COR-L47 (cell line): ENCODE measurements at places on chromosomes 2 and 18.

DNA sequence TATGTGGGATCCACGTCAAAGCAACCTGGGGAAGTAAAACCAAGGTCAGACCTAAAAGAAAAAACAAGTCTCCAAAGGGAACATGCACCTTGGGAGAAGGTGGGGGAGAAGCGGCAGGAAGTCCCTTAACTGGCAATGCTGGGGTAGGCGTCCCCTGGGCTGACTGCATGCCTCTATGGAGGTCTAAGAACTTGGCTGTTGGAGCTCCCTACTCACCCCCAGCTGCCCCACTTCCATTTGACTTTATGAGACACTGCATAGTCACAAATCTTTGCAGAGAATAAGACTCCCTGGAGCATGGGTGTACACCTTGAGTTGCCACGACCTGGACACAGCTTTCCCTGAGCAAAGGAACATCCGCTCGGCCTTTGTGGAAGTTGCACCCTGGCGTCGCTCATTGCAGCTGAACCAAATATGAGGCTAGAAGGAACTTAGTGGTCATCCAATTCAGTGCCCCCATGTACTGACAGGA lies 2.8 kb downstream of the CAPN14 start:
- no peak for DNase-seq

- DNase-seq, result no peak
Observed at GRCh38 chr2:131635611-131636010, 107.9 kb downstream of the CCDC74A start.

DNA sequence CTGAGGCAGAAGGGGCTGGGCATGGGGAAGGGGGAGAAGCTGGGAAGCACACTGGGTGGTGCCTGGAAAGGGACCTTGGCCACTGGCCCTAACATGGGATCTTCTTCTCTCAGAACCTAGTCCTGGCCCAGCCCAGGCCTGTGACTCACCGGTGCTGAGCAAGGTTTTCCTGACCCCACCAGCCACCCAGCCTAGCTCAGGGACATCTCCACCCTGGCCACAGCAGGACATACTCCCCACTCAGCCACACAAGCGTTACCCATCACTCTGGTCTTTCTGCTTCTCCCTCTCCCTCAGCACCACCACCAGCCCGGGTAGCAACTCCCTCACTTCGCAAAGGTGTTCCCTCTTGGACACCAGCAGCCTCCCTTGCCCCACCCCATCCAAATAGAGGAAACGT lies 22.8 kb downstream of the TNS1 start:
- DNase-seq, result no peak

GRCh38 chr2:112588611-112589045 lies 4.2 kb downstream of the CHCHD5 start:
- DNase-seq, result peak; percentile 60

- no peak for DNase-seq
Observed at GRCh38 chr2:84768840-84769239, 112.0 kb downstream of the TRABD2A start.

DNA sequence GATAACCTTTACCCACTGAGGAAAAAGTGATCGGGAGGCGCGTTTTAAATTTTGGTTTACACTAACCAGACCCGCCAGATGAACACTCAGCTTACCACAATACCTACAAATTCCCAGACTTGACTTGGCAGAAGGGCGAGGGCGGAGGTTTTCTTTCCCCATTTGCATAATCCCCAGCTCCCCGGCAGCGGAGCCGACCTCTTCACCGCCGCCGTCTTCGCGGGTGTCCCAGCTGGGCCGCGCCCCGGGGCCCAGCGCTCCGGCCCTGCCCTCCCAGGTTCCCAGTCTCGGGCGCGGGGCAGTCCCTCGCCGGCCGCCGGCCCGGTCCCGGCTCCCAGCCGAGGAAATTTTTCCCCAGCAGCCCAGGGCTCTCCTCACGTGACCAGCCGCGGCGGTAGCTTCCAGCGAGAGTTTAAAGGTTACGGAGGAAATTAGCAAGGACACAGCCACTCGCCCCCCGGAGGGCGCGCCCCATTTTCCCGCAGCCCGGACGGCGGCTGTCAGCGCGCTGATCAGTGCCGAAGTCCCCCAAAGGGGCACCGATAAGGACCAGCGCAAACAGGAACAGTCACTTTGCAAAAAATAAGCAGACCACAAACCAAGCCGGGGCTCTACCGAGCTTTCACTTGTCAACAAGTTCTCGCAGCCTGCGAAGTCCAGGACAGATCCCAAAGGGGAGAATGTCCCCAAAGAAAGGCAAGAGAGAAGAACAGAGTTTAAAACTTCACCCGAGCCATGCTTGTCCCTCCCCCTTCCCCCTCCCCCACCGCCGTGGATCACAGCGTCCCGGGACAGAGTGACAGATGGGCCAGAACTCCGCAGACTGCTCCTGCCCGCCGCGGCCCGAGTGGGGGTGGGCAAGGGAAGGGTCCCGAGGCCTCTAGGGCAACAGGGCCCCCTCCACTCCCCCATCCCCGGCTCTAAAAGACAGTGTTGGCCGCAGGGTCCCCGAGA lies 1.3 kb upstream of the PRKCE start:
- no peak for DNase-seq

DNA sequence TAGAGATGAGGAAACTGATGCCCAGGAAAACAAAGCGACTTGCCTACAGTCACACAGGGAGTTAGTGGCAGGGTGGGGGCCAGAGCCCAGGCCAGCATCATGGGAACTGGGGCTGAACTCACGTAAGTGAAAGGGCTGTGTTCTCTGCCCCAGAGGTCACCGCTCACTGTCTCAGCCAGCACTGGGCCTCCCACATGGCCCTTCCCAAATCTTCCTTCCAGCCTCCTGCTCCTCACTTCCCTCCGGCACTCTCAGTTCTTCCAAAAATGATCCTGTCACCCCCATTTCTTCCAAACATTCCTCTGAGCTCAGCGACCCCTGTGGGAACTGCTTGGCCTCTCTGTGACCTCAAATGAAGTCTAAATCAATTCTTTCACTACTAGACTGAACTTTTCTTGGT lies 90.5 kb upstream of the TMEM247 start:
- no peak for DNase-seq

DNA sequence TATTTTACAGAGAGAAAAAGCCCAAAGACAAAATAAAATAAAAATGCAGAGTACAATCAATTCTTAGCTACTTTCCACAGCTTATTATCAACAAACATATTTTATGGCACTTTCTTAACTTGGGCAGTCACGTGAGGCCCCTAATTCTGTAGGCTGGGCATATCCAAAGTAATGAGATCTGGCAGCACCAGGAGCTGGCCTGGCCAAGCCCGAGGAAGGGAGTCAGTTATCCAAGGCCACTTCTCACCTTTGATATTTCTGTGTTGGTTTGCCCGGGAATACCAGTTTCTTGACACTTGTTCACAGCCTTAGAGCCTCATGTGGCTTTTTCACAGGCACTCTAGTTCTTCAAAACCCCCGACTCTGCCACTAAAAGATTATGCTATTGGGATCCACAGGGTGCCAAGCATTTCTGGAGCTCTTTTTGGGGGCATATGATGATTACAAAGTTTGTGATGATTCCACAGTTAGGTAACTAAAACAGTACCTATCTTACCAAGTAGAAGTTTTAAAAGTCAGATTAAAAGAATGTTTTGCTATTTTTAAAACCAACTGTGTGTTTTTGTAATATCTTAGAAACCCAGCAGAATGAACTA lies 90.4 kb downstream of the MEP1B start:
- no peak for DNase-seq

- no peak for DNase-seq
Observed at GRCh38 chr18:25189391-25190185, 162.4 kb downstream of the ZNF521 start.

DNA sequence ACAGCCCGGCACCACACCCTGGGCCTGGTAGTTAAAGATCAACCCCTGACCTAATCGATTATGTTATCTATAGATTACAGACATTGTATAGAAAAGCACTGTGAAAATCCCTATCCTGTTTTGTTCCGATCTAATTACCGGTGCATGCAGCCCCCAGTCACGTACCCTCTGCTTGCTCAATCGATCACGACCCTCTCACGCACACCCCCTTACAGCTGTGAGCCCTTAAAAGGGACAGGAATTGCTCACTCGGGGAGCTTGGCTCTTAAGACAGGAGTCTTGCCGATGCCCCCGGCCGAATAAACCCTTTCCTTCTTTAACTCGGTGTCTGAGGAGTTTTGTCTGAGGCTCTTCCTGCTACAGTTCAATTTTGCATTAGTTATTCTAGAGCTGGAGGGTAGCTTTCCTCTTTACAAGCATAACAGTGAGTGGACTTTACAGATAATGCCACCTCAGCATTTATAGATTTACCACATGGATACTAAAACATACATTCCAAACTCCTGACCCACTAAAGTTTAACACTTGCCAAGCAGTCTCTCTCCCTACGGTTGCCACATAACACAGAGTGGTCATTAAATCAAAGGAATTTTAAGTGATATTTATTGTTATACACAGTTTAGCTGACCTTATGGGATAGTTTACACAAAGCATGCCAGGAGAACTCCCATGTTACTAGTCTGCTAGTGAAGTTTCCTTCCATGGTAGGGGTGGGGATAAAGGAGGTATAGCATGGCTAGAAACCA lies 101.0 kb downstream of the EVA1A start:
- no peak for DNase-seq

GRCh38 chr2:103135679-103136078 lies 373.8 kb downstream of the TMEM182 start:
- DNase-seq, result no peak

DNA sequence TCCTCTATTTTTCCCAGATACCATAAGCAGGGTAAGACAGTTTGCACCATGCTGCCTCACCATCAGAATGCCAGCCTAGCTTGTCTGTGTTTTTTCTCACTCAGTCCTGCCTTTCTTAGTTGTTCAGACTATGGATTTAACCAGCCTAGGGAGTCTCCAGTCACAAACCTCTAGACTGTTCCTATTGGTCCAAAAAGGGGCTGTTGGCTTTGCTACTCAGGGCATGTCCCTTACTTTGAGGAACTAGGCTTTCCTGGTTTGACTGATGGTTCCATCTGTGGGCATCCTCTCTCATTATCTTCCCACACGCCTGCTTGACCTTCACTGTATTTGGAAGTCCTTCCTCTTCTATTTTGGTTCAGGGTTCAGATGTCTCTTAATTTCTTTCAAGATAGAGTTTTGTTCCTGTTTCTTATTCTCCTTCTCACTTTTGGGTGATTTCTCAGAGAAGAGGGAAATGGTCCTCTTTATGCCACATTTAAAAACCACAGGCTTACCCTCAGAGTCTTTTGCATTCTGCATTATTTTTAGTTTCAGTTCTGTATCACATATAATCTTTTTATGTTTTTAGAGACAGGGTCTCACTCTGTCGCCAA lies 31.3 kb upstream of the TMEM131 start:
- DNase-seq, result no peak

DNA sequence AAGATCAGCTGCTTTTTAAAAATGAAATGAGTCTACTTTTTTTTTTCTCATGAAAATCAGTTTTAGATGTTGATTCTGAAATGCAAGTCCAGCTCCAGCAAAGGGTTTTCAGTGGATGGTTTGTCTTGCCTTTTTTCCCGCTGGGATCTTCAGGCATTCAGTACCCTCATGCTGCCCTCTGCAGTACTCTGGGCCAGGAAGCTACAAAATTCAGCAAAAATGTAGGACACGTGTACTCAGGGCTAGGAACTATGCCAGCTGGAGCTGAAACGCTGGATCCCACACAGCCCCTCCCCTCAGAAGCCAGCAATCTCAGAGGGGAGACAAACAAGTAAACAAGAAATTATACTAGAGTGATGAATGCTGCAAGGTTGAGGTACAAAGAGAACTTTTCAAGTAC lies 97.3 kb downstream of the MMADHC start:
- DNase-seq, result no peak
